ENCODE measurements at places on chromosomes 16 and 17.

- peak; percentile 11 for DNase-seq
These were observed at the start of gene MT1F for GRCh38 chr16:56657555-56658326. MT1F (plus strand) TSS chr16:56657959; CDS start chr16:56658059, 100 bp downstream.

- DNase-seq = no peak
These were observed 71.3 kb upstream of the TBX2 start for GRCh38 chr17:61328351-61328750.

DNA sequence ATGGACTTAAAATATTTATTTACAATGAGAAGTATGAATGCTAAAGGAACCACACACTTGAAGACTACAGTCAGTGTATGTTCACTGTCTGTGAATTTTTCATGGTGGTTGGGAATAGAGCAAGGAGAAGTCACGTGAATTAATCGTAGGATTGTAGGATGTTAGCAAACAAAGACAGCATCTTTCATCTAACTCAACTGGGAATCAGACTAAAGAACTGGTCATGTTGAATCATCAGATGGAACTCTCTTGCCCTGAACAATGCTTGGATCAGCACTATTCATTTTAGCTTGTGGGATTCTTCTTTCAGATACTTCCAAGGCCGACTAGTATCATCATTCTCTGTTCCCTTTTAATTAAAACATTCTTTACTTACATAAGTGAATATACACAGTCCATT lies 18.1 kb downstream of the KCNJ2 start:
- DNase-seq = no peak

DNA sequence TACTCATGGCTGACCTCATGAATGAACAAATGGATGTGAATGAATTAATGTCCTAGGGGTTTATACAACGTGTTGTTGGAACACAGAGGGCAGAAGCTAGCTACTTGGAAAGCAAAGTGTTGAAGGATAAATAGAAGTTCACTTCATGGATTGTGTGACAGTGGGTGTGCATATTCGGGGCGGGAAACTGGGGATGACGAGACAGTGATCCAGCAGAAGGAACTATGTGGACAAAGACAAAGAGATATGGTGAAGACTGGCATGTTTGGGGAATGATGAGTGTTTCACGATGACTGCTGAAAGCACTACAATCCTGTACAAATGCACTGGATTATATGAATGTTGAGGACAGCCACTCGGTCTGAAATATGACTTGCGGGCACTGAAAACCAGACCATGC lies 250.5 kb upstream of the C16orf82 start:
- DNase-seq = no peak

GRCh38 chr17:2267354-2267753 lies 36.2 kb downstream of the SMG6 start:
- DNase-seq = no peak

DNA sequence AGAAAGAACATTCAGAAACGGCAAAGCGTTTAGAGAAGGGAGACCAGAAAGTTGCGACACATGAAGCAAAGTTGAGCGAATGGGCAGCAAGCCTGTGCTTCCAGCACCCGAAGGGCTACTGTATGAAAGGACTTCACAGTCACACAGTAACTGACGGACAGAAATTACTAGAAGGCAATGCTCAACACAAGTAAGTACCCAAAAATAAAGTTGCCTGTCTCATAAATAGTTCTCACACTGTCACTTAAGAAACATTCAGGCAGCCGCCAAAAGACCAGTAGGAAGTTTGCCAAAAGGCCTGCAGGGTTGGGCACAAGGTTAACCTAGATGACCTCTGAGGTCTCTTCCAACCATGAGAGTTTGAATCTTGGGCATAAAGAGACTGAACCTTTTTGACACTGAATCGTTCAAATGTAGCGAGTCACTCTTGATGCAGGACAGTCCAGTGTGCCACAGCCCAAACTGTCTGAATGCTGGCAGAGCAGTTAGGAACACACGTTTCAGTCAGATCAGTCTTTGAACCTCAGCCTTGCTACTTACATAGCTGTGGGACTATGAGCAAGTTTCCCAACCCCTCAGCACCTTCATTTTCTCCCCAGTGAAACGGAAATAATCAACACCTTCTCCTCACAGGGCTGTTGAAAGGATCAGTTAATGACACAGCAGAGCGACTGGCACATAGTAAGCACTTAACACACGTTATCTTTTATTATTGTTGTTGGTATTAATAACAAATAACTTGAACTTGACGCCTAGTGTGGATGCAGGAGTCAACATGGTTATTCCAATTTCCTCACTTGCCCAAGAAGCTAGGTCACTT lies 10.4 kb downstream of the NCBP3 start:
- DNase-seq = no peak

GRCh38 chr16:21684199-21684598 lies 20.4 kb downstream of the OTOA start:
- no peak for DNase-seq

GRCh38 chr17:13067629-13068303 lies 49.9 kb upstream of the ELAC2 start:
- DNase-seq = no peak

GRCh38 chr17:31582151-31582907 lies 190.9 kb downstream of the RAB11FIP4 start:
- DNase-seq = no peak

DNA sequence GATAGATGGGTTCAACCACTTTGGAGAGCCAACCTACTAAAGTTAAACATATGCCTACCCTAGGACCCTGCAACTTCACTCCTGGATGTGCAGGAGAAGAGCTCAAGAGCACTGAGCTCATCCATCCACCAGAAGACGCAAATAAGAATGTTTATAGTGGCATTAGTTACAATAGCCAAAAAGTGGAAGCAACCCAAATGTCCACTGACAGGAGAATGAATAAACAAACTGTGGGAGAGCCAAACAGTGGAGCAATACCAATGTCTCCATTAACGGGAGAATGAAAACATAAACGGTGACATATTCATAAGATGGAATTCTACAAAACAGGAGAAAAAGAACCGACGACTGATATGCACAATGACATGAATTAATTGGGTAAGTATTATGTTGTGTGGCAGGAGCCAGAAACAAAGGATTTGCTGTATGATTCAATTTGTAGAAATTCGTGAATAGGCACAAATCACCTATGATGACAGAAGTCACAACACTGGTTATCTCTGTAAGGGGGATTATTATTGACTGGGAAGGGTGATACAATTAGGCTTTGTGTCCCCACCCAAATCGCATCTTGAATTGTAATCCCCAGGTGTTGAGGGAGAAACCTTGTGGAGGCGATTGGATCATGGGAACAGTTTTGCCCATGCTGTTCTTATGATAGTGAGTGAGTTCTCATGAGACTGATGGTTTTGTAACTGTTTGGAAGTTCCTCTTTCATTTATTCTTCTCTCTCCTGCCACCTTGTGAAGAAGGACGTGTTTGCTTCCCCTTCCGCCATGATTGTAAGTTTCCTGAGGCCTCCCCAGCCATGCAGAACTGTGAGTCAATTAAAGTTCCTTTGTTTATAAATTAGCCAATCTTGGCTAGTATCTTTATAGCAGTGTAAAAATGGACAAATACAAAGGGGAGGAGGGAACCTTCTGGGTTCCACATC lies 57.9 kb upstream of the PLCG2 start:
- no peak for DNase-seq

DNA sequence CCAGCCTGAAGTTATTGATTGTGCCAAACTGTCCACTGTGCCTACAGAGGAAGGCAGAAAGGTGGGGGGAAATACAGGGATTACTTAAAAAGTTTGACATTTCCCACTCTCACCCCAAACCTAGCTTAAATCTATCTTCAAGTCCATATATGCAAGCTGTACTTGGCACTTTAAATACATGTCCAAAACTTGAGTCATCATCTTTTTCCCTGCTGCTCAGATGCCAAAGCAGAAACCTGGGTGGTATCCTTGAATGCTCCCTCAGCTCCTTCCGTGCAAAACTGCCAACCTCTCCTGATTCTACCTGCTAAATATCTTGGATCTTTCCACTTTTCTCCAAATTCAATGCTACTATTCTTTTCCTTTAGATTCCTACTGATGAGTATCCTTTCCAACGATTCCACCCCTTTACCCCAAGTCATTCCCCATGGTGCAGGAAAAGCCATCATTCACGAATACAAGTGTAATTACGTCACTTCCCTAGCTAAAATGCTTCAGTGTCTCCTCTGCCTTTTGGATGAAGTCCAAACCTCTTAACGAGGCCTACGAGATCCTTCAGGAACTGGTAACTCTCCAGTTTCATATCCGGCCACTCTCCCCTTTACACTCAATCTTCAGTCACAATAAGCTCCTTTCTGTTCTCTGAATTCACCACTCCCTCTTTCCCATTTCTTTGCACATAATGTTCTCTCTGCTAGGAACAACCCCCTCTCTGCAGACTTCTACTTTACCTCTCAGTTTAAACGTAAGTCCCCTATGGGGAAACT lies 9.3 kb downstream of the BECN1 start:
- no peak for DNase-seq

- no peak for DNase-seq
These were observed 87.4 kb downstream of the KCNJ2 start for GRCh38 chr17:70256751-70257150.

DNA sequence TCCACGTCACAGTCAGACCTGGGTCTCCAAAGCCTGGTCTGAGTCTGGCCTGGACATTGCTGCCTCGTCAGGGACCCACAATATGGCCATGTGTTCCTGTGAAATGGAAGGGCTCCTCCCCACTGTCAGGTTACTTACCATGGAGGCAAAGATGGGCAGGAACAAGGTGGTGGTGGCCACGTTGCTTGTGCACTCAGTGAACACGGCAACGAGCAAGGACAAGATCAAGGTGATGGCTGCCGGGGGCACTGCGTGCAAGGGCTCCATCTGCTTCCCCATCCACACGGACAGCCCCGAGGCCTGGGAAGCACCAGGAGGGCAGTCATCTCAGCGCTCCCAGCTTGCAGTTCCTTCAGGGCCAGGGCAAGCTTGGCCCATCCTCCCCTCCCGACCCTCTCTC lies 22.5 kb downstream of the SLC13A5 start:
- no peak for DNase-seq

DNA sequence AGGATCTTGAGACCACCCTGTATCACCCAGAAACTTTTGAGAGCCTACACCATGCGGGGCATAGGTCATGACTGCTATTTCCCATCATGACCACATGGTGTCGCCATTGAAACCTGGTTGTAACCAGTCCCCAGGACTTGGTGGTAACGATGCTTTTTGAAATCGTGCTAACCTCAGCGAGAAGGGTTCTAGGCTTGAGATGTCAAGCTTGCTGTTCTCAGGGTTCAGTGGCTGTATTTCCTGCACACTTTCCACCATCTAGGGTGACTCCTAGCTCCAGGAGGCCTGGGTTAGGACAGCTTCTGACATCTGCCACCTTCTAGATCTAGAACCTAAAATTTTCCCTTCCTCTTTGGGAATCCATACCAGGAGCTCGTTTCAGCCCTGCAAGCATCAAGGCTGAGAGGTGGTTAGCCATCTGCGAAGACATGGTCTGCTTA lies 13.0 kb upstream of the SPNS3 start:
- peak; percentile 69 for DNase-seq

DNA sequence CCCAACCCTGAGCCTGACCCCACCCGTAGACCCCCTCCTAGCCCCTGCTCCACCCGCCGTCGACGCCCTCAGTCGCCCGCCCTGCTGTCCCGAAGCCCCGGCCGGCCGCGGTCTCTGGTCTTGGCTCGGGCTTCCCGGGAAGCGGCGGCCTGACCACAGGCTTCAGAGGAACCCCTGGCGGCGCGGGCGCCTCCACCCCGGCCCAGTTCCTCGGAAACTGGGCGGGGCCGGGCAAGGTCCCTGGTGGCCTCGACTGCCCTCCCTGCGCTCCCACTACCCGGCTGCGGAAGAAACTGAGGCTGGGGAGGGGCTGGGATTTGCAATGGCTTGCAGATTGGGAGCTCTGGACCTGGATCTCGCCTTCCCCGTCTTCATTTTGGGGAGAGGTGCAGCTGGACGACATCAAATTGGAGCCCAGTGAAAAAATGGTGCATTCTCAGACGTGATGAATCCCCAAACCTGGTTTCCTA lies 692 bp upstream of the SOCS1 start:
- no peak for DNase-seq

DNA sequence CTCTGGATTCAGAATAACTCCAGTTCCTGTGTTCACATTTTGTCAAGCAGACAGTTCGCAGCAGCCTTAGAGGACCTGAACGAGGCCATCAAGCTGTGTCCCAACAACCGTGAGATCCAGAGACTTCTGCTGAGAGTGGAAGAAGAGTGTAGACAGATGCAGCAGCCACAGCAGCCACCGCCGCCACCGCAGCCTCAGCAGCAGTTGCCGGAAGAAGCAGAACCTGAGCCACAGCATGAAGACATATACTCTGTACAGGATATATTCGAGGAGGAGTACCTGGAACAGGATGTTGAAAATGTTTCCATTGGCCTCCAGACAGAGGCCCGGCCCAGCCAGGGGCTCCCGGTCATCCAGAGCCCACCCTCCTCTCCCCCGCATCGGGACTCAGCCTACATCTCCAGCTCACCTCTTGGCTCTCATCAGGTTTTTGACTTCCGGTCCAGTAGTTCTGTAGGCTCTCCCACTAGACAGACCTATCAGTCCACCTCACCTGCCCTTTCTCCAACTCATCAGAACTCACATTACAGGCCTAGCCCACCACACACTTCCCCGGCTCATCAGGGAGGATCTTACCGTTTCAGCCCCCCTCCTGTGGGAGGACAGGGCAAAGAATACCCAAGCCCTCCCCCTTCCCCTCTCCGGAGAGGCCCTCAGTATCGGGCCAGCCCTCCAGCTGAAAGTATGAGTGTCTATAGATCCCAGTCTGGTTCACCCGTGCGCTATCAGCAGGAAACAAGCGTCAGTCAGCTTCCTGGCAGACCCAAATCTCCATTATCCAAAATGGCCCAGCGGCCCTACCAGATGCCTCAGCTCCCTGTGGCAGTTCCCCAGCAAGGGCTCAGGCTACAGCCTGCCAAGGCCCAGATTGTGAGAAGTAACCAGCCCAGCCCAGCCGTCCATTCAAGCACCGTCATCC lies 25.9 kb downstream of the CYB561 start:
- no peak for DNase-seq
